ENCODE measurements at places on chromosomes 1 and 21.
A peak's percentile ranks its signal among the peaks of the same experiment; 100 is the strongest.

DNA sequence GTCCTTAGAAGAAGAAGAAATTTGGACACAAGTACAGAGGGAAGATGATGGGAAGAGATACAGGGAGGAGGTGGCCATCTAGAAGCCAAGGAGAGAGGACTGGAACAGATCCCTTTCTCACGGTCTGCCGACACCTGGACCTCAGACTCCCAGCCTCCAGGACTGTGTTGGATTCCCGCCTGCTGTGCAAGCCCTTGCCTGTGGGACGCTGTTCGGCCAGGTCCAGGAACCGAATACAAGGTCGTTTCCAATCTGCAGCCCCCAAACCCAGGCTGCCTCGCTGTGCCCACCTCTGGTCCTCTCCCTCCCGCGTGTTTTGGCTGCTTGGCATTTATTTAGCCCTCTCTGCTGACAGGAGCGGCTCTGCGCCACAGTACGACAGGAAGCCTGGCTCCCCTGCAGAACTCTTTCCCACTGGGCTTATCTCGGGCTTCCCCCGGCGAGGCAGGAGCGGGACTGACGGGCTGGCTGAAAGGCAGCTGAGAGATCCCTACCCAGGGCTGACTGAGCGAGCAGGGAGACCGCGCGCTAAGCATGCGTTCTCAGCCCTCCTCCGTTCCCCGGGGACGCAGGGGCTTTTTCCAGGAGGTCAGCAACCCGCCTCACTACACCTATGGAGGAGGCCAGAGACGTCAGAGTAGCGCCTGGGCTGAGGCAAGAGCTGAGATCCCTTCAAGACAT lies 238.4 kb downstream of the TNR start:
- no peak for DNase-seq

- DNase-seq = no peak
Measured at GRCh38 chr1:202811296-202812175, 782 bp downstream of the PCAT6 start.

DNA sequence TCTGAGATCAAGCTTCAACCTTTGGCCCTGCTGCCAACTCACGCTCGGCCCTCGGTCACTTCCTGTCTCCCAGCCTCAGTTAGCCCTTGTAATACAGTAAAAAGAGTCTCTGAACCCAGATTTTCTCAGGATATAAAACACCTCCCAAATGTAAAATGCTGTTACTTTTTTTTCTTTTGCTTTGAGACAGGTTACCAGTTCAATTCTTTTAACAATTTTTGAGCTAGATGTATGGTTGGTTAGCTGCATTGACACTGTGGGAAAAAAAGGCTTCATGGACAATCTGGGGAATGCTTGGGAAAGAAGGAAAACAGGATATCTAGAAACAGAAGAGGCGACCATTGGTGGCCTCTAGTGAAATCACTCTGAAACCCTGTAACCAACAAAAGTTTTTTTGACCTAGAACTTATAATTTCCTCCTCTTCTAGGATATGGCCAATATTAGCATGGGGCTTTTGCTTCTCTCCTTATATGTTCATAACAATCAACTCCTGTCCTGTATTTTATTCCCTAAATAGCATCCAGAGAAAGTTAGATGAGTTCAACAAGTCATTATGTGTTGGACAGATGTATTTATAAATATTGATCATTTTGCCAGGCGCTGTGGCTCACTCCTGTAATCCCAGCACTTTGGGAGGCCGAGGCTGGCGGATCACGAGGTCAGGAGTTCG lies 1.3 kb downstream of the CMPK1 start:
- no peak for DNase-seq

DNA sequence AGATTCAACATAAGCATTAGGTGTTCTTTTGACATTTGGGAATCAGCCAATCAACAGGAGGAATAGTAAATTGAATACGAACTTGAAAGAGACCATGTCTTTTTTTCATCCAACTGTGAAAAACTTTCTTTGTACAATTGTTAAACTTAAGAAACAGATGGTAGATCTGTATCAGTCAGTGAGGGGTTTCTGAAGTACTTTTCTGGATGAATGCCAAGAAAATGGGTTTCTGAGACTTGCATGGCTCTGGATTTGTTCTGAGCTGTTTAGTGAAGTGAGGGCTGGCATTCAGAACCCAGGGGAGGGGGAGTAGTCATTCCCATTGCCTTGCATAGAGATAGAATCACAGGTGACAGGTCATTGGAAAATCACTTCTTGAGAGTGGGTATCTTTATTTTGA lies 37.4 kb downstream of the PTPRC start:
- DNase-seq = no peak

- no peak for DNase-seq
Measured at GRCh38 chr1:101905283-101905835, 91.4 kb downstream of the OLFM3 start.

GRCh38 chr1:234994436-234995295 lies 134.0 kb downstream of the TOMM20 start:
- DNase-seq = no peak

DNA sequence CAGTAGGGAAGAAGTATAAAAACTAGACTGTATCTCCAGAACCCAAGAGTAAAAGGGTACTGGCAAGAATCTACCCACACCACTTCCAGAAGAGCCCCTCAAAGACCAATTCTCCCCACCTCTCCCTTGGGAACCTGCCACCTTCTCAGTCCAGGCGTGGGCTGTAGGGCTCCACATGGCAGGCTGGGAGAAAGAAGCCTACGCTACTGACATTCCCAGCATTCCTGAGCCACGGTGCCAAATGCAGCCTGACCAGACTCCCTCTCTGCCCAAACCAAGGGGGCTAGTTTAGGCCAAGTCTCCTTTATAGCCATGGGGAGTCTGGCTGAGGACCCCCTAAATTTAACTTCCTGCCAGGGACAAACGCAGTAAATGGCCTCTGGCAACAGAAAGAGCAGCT lies 2.0 kb downstream of the UBE2Q1 start:
- no peak for DNase-seq

DNA sequence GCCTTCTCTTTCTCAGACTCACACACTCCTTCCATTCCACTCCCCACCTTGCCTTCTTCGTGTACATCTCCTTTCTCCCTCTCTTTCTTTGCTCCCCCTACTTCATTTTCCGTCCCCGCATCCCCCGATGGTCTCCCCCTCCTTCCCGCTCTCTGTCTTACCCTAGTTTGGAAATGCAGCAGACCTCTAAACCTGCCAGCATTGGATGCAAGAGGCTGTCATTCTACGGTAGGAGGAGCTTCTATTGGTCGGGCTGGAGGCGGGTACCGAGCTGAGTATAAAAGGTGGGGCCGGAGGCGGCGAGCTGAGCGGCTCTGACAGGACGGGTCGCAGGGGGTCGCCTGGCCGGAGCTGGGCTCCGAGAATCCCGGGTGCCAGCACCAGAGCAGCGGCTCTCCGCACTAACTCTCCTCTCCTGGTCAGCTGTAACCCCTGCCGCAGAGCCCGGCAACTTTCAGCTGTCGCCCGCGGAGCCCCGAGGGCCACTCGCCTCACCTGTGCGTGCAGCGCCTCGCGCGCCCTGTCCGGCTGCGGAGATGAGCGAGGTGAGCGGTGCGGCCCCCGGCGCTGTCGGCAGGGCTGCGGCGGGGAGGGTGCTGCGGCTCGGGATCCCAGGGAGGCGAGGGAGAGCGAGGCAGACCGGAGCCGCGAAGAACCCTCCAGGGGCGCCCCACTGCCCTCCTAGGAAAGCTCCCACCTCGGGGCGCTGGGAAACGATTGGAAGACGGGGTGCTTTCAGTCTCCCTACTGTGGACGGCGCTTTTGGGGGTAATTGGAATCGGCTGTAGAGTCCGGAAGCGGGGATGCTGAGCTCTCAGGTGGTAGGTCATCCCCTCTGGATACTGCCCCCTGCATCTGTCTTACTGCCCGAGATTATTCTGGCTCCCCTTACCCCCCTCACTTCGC lies at the start of gene PCP4L1:
TSS of gene PCP4L1 (plus strand) at position 307 of the 906 bp plus-strand sequence. CDS start at position 537, 230 bp downstream.
- DNase-seq = no peak

- no peak for DNase-seq
Measured at GRCh38 chr1:167671727-167672511, 41.9 kb downstream of the RCSD1 start.

DNA sequence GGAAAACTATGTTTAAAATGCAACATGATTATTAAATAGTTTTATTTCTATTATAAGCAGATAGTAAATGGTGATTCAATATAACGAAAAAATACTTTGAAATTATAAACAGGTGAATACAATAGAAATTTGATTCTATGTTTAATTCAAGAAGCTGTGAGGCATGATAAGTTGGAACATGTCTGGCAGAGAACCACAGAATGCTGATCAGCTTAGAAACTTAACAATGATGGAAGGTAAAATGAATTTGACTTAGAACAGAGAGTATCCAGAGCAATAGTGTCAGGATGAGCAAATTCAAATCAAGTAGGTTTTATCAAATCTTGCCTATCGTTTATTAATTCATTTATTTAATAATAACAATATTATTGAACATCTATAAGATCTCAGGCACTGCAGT lies 83.4 kb upstream of the ADGRL4 start:
- no peak for DNase-seq

GRCh38 chr1:241888232-241888631 lies 40.2 kb downstream of the EXO1 start:
- DNase-seq = no peak

- peak; percentile 8 for DNase-seq
Measured at GRCh38 chr1:152777510-152778137, 2.7 kb downstream of the LCE1F start.

- no peak for DNase-seq
Measured at GRCh38 chr1:69497441-69498221, 70.1 kb upstream of the LRRC7 start.

DNA sequence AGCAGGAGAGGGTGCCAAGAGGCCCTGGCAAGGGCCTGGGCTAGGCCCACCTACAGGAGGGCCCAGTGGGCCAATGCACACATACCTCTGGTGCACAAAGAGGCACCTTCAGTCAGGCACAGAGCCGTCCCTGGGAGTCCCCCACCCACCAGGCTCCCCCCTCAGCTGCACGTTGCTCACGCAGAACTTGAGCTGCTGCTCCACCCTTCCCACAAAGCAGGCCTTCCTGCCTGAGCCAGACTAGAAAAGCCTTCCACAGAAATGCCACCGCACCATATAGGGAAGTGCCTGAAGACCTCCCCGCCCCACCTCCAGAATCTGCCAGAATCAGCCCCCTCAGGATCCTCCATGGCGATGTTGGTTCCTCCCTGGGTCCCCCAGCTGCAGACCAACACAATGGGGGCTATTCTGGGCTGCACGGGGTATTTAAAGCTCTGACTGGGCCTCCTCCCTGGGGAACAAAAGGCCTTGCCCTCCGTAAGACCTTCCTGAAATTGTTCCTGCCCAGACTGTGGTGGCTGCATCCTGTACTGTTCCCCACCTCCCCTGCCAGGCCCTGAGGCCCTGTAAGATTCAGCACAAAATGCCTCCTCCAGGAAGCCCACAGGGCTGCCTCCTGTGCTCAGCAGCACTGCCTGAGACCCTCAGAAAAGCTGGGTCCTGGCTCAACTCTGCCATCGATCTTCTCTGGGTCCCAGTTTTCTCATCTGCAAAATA lies 27.2 kb downstream of the HSPG2 start:
- DNase-seq = no peak

GRCh38 chr1:61190153-61190552 lies 107.8 kb downstream of the NFIA start:
- DNase-seq = no peak
